ENCODE measurements at places on chromosomes 4 and X.
A peak's percentile ranks its signal among the peaks of the same experiment; 100 is the strongest.

DNA sequence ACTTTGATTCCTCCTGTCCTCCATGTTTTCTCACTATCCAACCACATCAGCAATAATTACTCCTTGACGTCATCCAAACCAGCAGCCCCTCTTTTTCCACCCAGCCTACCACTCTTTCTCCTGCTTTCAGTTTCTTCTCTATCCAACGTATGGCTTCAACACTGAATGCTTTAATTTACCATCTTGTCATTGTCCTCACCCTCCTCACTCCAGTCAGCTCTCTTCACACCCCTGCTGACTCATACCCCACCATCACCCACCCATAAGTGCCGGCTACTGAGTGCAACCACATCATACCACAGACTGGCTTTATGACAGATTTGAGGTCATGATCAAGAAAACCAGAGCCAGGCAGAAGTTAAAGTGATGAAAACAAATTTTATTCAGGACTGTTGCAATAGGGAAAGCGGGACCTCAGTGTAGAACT is 9.8 kb upstream of the ANXA5 start:
- DNase-seq: peak; percentile 60

DNA sequence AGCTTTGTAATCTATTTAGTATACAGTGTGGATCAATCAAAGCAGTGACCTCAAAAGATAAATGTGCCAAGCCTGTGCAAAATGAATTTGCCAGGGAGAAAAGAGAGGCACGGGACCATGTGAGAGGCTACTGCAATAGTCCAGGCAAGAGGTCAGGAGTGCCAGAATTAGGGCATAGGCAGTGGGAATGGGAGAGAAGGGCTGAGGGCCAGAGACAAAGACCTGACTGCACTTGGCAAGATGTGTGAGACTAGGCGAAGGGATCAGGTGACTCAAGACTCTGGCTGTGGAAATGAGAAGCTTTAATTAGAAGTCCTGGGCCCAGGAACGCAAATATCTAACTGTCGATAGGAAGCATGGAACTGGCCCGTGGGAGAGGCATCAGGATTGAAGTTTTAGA is 168.1 kb downstream of the DHX15 start:
- DNase-seq: no peak

DNA sequence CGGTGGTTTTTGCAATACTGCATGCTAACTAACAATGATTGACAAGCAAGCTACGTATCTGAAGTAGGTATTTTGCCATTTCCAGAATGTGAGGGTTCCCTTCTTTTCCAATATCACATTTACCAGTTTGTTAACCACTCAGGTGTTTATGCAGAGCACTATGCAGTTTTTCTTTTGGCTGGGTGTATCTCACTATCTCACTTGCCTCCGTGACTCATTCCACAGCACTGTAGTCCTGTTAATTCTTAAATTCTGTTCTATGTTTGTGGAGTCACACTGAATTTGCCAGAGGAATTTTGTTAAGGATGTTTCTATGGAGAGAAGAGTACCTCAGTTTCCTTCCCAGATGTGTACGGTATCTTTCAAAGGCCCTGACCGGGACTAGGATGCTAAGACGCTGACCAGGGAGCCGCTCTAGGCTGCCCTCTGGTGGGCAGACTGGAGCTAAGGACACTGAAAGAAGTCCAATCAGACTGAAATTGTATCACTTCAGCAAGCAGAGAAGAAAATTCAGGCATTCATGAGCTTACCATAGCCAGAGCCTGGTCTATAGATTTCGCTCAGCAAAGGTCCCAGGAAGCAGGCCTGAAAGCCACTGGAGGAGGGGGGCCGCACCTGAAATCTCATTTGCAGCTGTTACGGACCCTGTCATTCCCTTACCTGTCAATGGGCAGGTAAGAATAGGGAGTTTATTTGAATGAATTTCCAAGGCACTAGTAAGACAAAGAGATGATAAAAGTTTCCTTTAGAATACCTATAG is 388.4 kb upstream of the SPOCK3 start:
- DNase-seq: no peak

GRCh38 chr4:78735697-78736096 is 40.5 kb upstream of the BMP2K start:
- DNase-seq: no peak

DNA sequence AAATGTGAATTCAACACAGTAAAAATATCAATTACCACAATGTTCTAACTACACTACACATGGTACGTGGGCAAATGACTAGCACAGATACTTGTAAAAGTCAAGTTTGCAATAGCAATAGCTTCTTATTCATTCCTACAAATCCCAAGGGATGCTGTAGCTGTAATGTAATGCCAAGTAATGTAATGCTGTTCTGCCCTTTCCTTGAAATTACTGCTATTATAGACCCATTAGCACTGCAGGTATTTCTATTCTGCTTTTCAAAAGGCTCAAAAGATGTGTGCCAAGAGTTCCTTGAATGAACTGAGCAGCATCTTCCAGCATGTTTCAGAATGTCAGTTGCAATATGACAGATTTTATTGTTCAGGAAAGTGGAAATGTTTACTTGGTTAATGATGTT is 129.9 kb upstream of the BANK1 start:
- no peak for DNase-seq

DNA sequence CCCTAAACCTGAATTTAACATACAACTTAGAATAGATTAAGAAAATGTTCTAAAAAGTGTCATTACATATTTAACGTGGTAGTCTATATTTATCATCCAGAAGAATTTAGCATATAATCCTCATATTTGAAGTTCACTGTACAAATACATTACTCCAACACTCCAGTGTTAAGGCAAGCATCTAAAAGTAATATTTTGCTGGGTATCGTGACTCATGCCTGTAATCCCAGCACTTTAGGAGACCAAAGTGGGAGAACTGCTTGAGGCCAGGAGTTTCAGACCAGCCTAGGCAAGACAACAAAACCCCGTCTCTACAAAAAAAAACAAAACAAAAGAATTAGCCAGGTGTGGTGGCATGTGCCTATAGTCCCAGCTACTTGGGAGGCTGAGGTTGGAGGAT is 24.8 kb downstream of the LRBA start:
- DNase-seq: no peak

- DNase-seq: no peak
Observed at GRCh38 chr4:41687971-41688370, 60.6 kb downstream of the PHOX2B start.

DNA sequence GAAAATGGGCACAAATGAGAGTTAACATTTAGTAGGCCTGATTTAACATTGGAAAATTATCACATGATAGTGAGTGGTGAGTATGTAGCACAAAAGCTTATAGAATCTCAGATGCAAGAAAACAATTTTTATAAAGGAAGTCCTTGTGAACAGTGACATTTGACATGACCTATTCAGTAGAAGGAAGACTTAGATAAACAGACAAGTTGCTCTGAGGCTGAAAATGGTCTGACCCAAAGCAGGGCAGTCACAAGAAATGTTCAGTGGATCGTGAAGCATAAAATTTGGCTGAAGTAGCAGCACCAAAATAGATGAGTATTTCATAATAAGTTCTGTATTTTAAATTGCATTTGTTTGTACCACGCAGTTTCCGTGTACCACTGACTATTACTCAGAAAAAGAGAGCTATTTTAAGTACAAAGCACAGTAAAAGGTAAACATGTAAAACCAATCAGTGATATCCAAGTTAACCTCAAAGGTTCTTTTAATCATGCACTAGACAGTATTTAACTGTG is 605.7 kb upstream of the PABPC4L start:
- no peak for DNase-seq

DNA sequence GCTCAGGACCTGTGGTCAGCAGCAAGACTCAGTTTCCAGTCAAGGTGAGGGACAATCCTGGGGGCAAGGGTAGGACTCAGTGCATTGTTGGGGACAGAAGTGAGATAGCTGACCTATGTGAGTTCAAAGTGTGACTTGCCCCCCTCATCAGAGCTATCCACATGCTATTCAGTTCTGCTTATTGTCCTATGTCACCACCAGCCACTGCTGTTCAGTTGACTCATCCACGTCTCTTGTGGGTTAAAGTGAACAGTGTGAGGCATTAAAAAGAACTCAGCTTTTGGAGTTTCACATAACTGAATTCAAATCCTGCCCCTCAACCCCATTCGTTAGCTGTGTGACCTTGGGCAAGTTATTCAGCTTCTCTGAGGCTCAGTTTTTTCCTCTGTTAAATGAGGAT is 4.4 kb upstream of the APLN start:
- no peak for DNase-seq

GRCh38 chr4:5385741-5386311 is 322.5 kb downstream of the EVC2 start:
- DNase-seq: no peak

GRCh38 chr4:145189981-145190380 is 9.6 kb upstream of the OTUD4 start:
- no peak for DNase-seq

- DNase-seq: no peak
Observed at GRCh38 chrX:1144293-1144692, 68.2 kb downstream of the CRLF2 start.

GRCh38 chrX:117407449-117408150 is 709.0 kb downstream of the KLHL13 start:
- no peak for DNase-seq

DNA sequence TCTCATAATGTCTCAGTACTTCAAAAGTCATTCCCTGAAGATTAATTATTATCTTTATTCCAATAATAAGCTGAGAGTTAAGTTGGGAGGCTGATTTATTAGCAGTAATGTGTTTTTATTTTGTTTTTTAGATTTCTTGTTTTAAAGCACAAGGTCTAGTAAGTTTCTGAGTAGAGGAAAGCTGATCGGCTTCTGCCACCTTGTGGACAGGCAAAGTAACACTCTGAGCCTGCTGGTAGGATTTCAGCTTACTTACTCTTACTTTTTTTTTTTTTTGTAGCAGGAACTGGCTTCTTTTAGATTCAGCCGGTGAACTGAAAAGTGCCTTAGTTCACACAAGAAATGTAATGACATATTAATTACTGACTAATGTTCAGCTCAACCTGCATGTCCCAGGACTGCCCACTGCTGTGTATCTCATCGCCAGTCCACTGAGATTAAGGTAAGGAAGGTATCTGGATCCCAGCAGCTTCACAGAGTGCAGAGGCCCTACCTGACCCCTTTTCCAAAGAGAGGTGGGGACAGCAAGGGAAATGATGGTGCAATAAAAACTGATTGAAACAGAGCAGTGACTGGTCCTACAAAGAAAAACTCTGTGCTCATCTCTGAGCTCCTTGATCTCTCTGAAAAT is 126.5 kb downstream of the ADGRA3 start:
- DNase-seq: no peak

DNA sequence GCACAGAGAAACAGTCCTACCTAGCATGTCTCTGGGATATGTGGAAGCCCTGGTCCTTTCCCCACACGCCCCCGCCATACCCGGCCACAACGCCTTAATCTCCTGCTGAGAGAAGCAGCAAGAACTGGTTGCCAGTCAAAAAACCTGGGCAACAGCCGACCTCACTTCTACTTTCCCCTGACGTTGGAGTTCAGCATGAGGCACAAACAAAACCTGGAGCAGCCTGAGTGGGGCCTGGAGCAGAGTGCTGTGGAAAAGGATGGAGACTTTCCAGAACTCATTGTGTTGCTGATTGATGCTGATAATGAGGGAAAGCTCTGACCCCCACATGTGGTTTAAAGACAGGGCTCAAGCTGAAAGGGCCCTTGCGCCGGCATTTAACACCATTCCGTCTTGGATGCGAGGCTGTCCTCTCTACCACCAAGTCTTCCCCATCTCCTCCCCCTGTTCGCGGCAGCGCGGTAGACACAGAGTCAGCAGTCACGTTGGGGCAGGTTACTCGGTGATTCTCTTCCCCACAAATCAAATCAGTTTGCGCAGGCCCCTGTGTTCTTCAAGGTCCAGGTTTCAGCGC is 666 bp downstream of the CCDC158 start:
- no peak for DNase-seq

- DNase-seq: no peak
Observed at GRCh38 chrX:84709987-84710386, 207.7 kb upstream of the HDX start.

- DNase-seq: peak; percentile 40
Observed at GRCh38 chr4:80072228-80072743, 743 bp downstream of the ANTXR2 start.

DNA sequence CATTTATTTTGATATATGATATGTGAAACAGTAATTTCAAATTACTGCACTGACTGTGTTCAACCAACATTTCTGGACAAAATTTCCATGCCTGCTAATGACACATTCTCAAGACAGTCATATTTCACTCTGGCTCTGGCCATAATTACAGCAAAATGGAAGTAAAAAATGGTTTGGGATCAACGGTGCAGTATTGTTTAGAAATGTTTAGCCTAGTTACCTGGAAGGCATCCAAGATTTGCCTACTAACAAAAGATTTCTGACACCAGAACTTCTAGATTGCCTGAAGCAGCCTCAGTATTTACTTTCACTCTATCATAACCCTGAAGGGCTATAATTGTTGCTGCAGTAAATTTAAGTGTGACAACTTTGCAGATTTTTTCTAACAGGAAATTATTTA is 416.3 kb downstream of the PCDH10 start:
- no peak for DNase-seq

DNA sequence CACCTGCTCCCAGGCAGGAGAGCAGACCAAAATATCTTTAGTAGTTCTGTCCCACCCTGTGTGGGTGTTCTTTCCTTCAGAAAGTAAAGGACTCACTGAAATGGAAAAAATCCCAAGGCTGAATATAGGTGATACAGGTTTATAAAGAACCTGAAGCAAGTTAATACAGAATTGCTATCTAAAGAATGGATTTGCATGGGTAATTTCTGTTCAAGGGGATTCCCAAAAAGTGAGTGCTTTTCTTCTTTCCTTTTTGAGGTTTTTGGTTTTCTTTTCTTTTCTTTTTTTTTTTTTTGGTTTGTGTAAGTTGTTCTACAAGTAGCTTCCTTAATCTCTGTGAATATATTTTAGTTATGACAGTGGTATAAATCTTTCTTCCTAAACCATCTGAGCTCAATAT is 560.7 kb upstream of the BOD1L1 start:
- DNase-seq: no peak

GRCh38 chrX:119391279-119391678 is 7.9 kb upstream of the SLC25A43 start:
- no peak for DNase-seq

DNA sequence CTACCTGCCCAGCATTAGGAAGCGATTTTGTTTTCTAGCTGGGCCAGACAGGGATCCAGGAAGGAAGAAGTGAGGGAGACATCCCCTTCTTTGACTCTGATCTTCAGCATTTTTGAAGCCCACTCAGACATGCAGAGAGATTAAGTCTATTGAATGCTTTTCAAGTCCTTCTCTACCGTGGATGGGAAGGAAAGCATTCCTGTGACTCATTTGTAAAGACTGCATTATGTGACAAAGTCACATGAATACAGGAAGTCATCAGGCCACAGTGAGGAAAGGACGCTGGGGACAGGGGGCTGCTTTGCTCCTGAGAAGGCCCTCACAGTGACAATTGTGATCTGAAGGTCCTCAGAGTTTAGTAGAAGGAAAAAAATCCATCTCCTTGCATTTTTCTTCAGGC is 67.4 kb upstream of the GBA3 start:
- DNase-seq: no peak

DNA sequence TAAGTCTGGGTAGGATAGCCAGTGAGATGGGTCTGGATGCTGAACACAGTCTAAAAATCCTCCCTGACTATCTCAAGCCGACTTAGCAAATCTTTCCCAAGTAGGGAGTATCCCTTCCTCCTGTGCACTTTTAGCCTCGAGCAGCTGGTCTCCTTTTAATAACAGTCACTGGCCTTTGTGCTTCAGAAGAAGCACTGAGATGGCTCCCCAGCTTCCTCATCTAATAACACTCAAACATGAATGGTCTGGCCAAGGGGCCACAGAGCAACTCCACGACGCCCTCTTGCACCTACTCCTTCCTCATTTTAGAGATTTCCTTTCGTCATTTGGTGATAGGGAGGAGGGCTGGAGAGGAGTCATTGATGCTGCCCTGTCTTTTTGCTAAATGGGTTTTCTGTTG is 78.8 kb upstream of the TMEM150C start:
- DNase-seq: no peak
